Pancreas (tissue), 10 donors: ENCODE measurements at places on chromosomes 16 and 17. TPM values are rescaled to one million over a fixed set of nuclear protein-coding genes. Genes with fewer than 3 reads are reported as not detected.

GRCh38 chr17:74968361-74968780 lies 4.2 kb downstream of the HID1 start:
- peak; percentile 76 for DNase-seq

GRCh38 chr16:1823821-1824220 lies 2.8 kb downstream of the HAGH start:
- DNase-seq, result no peak

DNA sequence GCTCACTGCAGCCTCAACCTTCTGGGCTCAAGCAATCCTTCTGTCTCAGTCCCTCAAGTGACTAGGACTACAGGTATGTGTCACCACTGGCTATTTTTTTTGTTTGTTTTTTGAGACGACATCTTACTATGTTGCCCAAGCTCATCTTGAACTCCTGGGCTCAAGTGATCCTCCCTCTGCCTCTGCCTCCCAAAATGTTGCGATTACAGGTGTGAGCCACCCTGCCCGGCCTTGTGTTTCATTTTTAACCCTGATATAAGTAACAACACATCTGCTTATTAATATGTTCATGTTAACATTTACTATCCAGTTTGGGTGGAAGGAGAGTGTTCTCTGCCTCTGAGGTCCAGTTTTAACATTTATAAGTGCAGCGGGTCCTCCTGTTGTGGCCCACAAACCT lies 3.1 kb downstream of the FAM20A start:
- DNase-seq, result no peak

DNA sequence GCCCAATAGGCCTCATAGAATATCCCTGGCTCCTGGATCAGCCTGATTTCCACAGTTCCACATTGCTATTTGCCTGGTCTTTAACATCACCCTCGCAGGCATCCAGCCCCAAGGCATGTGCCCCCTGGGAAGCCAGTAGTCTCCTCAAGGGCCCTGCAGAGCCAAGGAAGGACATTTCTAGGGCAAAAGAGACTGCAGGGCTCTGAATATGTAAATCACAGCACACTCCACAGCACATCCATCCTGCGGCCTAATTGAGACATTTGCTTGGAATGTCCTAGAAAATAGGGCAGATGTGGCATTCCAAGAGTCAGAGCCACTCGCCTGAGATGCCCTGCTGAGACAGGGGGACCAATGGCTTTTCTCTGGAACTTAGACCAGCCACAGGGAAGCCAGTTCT lies 11.4 kb upstream of the C16orf78 start:
- no peak for DNase-seq

DNA sequence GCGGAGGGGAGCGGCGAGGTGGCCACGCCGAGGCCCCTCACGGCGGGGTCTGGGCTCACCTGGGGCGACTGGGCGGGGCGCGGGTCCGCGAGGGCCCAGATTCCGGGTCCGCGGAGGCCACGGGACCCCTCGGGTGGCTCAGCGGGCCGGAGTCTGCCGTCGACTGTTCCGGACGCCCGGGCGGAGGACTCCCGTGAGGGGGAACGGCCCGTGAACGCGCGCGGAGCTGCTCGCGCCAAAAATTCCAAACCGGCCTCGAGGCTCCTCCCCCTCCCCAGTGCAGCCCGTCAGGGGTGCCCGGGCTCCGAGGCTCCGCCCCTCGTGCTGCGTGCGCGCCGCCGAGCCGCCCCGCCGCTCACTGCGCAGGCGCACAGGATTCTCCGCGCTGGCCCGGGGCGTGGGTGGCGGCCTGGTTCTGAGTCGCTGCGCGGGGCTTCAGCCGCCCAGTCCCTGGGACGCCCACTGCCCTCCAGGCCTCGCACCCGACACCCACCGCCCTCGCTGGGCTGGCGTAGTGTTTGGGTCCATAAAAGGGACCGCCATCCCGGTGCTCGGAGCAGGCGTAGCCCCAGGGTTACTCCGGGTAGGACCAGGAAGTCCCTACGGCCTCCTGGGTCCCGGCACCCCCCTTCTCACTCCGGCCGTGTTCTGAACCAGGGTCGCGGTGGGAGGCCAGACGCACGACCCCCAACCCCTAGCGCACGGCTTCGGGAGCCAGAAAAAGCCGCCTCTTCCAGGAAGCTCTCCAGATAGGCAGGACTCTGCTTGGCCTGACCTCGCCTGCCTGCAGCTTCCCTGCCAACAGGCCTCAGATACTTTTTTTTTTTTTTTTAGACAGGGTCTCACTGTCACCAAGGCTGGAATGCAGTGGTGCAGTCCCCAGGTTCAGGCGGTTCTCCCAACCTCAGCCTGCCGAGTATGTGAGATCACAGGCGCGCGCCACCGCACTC lies at the start of gene PKMYT1:
Gene PKMYT1, minus strand, starts transcription at position 220 of the 950 bp plus-strand sequence. CDS start 789 bp downstream, outside the sequence.
- DNase-seq, result peak; percentile 93

DNA sequence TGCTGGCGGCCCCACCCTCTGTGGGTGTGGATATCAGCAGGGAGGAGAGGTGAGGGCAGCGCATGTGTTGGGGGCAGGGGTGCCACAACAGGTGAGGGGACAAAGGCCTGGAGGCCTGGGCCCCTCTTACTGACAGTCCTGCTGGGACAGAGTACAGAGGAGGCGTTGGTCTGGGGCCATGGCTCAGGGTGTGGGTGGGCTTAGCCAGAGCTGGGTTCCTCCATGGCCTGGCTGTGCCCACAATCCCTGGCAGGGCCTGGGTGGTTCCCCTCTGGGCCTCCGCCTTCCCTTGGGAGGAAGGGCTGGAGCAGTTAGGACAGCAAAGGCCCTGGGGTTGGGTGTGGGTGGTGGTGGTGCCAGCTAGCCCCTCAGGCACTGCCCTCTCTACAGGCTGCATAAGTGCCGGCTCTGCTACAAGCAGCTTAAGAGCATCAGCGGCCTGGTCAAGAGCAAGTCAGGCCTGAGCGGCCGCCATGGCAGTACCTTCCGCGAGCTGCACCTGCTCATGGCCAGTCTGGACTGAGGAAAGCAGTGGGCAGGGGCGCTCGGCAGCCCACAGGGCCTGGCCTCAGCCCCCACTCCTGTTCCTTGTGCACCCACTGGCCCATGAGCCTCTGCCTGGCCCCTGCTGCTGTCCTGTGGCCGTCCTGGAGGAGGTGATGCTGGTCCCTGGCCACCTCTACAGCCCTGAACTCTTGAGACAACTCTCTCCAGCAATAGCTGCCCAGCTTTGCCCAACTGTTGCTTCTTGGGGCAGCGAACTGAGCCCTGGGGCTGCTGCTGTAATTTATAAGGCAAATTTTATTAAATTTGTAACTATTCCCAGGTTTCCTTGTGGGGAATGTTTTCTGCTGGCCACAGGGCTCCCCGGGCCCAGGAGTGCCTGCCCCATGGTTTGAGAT lies 21.1 kb downstream of the KATNB1 start:
- DNase-seq, result no peak

DNA sequence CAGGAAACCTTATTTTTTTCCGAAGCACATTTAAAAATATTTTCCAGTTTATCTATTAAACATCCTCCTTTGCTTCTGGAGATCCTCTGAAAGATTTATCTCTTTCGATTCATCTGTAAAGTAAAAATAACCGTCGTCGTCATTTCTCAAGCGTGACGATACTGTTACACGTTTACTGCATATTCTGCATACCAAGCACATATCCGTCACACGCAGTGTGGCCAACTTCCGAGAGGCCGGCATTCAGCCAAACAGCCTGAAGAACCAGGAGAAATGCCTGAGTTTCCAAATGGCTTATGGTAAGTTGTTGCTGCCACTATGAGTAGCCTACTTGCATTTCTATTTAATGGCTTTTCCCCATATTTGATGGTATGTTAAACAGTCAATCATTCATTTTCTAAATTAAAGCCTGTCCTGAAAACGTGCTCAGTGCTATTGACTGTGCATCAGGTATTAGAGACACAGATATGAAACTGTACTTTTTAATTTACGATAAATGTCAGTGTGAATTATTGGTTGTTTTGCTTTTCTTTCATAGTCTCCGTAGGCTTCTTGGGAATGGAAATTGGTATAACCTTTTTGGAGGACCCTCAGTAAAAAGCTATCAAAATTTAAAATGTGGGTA lies 275.7 kb downstream of the WWOX start:
- DNase-seq, result no peak

DNA sequence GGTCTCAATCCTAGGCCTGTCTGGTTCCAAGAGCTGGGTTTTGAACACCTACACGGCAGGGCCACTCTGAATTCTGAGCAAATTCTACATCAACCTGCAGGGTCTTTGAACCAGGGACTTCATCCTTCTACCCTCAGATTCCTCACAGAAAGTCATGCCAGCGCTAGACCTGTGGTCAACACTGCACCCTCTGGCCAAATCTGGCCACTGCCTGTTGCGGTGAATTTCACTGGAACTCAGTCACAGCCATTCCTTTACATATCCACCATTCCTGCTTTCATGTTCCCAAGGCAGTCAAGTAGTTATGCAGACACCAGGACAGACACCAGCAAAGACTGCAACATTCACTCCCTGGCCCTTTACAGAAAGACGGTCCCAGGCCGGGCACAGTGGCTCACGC lies 144.6 kb downstream of the C16orf95 start:
- DNase-seq, result no peak

DNA sequence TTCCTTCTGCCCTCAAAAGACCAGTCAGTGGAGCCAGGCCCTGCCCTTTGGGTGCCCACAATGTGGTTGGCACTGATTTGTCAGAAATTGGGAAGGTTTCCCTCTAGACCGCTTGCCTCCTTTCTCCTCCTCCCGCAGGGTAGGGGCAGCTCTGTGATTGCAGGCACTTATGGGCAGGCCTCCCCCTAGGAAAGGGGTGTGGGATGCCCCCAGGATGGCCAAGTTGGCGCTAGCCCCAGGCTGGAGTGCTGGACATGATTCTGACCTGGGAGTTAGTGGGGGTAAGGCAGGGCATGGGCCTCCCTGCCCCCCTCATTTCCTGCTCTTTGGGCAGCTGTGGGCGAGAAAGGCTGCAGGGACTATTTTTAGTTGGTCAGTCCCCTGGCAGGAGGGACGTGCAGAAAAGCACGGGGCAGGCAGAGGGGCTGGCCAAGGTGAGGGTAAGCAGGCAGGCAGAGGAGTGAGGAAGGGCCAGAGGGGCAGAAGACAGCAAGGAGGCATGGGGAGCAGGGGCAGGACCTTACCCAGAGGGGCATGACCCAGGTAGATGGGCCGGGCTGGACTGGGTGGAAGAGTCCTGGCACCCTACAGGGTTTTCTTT lies 3.3 kb downstream of the RARA start:
- no peak for DNase-seq

DNA sequence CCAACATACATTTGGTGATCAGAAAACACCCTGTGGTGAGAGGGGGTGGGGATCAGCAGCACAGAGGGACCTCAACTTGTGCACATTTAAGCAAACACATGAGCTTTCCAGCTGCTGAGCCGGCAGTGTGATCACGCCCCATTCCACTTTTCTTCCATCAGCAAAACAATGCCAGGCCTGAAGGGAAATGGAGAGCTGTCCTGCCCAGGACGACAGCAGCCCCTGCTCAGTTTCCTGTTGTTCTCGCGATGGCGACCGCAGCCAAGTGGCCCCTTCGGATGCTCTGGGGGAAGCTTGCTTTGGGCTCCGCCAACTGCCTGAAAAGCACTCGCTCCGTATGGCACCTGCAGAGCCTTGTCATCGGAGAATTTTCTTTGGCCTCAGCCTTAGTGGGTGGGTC lies 272.3 kb downstream of the FOXL1 start:
- DNase-seq, result no peak

- no peak for DNase-seq
These were observed 38.9 kb upstream of the SNN start for GRCh38 chr16:11629071-11630030.

DNA sequence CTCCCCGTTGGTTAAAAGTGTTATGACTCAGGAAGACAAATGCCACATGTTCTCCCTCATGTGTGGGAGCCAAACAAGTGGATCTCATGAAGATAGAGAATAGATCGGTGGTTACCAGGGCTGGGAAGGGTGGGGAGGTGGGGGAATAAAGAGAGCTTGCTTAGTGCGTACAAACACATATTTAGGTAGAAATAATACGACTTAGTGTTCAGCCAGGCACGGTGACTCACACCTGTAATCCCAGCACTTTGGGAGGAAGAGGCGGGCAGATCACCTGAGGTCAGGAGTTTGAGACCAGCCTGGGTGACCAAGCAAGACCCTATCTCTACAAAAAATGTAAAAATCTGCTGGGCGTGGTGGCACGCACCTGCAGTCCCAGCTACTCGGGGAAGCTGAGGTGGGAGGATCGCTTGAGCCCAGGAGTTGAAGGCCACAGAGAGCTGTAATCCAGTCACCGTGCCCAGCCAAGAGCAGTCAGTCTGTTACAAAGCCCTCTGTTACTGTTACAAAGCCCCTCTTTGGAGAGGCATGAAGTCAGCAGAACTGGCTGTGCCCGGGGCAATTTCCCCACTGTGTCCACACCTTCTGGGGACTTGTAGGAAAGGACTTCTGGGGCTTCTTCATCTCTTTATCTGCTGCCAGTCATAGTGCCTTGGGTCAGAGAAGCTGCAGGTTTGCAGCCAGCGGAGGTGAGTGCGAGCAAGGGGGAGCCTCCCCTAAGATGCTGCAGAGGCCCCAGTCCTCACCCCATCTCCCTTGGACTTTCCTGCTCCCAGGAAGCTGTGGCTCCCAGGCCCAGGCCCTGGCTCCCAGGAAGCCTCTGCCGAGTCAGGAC lies 4.3 kb upstream of the ALDH3A1 start:
- DNase-seq, result no peak

DNA sequence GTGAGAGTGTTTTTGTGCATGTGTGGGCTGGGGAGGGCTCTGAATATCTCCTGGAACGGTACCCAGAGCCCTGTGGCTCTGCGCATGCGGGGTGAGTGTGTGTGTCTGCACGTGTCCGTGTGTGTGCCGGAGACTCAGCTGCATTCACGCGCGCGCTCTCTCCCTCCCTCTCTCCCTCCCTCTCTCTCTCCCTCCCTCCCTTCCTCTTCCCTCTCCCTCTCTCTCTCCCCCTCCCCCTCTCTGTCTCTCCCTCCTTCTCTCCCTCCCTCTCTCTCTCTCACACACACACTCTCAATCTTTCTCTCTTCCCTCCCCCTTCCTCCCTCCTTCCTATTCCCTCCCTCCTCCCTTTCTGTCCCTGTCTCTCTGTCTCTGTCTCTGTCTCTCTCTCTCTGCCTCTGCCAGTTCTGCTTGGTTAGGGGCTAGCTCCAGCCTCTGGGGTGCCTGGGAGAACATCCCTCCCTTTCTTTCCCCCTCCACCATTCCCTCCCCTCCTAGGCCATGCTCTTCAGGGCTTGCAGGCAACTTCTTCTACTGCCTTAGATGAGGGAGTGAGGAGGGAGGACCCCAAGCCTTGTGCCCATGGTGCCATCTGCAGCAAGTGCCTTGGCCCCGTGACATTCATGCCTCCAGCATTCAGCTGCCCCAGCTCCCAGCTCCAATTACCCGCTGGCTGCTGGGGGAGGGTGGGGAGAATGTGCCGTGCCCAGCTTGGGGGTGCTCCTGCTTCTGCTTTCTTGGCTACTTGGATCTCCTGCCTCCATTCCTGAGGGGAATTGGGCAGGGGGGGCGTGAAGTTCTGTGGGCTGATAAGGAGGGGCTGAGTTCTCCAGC lies 6.4 kb downstream of the THRA start:
- DNase-seq, result peak; percentile 85

DNA sequence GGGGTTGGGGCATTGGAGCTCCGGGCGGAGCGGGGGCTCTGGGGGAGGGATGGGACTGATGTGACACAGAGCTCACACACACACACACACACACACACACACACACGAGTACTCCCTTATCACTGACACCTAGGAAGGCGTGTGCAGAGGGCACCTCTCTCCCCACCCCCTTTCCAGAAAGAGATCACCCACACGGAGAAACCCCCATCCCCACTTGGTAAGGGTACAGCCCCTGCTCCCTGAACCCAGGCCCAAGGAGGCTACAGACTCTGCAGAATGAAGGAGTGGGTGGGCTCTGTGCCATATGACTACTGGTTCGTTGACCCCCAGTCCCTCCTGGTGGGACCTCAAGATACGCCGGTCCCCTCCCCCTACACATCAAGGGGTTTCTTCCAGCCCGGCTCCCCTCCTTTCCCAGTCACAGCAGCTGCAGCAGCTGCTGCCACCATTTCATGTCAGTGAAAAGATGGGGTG lies 8.7 kb upstream of the ARHGAP23 start:
- DNase-seq, result no peak

Gene TCAP
- total RNA-seq, result 0.13 TPM

Gene CYLD
- 30.3 TPM for total RNA-seq

Gene CD79B
- total RNA-seq, result 0.20 TPM
